Activated CD4-positive, alpha-beta T cell treated with anti-CD3 and anti-CD28 coated beads, Interleukin-2, amount 50 U/mL, for 48 hours (primary cell): ENCODE measurements at places on chromosomes 5 and 9.

DNA sequence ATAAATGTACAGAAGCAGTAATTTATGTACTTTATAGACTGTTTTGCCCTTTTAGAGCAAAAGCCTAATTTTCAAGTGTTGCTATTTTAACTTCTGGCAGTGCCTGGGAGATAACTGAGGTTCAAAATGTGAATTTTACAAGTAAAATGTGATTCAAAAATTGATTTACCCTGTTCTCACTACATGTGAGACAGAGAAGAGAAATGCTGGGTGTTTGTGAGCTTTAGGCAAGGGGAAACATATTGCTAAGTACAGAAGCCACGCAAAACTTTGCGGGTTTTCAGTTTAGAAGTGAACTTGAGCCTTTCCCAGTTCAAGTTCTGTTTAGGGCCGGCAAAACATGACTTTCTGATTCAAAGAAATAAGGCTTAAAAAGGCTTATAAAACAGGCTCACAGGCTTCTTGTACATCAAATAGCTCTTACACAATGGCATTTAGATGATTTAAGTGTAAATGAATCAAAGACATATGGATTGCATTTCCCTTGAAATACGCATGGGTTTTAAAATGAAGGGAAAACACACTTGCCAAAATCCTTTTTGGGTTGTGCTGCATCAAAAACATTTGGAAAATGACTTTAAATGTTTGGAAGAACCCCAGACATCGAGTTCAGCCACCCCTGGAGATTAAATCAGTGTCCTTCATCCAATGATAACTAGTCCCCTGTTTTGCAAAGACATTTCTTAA lies 370.8 kb upstream of the MEF2C start:
- DNase-seq = no peak

GRCh38 chr5:160547061-160547460 lies 125.4 kb downstream of the PTTG1 start:
- no peak for DNase-seq

- DNase-seq = no peak
These were observed 9.6 kb downstream of the C5orf47 start for GRCh38 chr5:173998531-173998930.

GRCh38 chr9:135524130-135524861 lies 3.1 kb downstream of the LCN1 start:
- DNase-seq = no peak

- DNase-seq = no peak
These were observed 2112.1 kb downstream of the MAT2B start for GRCh38 chr5:165617491-165617890.

DNA sequence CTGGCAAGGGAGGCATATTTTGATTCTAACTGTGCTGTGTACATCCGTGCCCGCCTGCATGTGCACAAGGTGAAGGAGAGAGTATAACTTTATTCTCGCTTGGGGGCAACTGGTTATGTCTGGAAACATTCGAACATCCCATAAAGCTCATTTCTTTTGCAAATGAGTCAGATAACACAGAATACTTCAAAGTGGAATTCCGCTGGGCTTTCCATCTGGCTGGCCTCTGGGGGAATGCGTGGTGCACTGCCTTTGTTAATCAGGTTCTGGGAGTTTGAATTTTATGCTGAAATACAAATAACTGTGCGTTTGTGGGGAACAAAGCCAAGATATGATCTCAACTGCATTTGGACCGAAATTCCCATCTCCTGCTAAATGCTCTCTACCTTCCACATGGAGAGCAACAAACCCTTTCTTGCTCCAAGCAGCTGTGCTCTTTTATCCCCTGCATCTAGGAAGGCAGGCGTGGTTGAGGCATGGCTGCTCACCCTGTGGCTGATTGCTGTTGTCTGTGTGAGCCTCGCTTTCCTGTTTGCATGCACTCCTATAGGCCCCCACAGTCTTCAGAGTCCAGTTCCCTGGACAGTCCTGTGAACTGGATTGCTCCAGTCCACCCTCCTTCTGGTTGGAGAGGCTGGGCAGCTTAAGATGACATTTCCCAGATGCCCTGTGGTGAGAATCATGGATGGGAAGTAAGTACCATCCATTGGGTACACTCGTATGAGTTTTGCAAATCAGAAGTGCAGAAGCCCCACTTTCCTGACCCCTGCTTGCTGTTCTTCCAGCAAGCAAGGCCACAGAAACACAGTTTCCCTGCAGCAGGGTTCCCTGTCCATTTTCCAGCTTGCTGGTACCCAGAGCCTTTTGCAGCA lies 82.9 kb upstream of the ALDH1B1 start:
- no peak for DNase-seq
